NCI-H345 (cell line): ENCODE measurements at places on chromosomes 12 and 14.

- DNase-seq: peak; percentile 28
These were observed 11.2 kb upstream of the PYGL start for GRCh38 chr14:50955373-50956043.

DNA sequence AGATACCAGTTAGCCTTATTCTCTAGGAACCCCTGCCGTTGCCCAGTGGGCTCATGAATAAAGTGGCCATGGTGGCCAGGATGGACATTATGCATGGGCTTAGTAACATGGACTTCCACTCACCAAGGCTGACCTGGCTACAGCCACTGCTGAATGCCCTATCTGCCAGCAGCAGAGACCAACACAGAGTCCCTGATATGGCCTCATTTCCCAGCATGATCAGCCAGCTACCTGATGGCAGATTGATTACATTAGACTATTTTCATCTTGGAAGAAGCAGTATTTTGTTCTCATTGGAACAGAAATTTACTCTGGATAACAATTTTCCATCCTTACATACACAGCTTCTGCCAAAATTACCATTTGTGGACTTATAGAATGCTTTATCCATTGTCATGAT, 16.2 kb upstream of the LPCAT3 start:
- DNase-seq: no peak

- DNase-seq: no peak
These were observed 40.1 kb downstream of the FBXL14 start for GRCh38 chr12:1553987-1554982.

- no peak for DNase-seq
These were observed 81.6 kb downstream of the LLPH start for GRCh38 chr12:66048835-66049537.

DNA sequence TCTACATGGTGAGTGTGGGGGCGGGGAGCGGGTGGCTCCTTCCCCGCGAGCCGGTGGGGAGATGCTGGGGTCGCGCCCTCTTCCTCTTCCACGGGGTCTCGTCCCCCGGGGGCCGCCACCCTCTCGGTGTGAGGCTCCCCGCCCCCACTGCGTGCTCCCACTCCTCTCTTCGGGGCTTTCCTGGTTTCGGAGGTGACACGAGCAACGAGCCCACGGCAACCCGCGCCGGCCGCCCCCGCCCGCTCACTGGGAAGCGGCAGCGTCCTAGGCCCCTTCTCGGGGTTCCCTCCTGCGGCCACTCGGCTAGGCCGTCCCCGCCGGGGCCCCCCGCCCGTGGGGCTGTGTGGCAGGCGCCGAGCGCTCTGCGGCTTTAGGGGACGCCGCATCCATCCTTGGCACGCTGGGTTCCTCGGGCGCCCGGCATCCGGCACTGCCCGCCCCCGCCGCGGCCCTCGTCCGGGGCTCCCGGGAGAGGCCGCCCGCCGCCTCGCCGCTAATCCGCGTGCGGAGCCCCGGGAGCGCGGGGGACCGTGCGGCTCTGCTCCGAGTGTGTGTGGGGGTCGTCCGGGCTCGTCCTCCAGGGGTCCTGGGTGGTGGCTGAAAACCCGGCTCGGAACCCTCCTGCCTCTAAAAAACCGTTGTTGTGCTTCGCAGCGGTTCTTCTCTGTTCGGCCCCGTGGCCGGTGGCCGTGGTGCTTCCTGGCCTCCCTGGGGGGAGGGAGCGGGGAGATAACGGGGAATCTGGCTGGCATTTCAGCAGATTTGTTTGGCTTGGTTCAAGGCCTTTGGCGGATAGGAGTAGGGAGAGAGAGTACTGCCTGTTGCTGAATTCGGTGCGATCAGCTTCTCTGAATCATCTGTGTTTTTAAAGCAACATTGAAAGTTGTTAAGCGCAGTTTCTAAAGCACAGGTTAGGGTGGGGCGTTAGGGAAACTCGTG, 1.0 kb downstream of the PCNX1 start:
- DNase-seq: peak; percentile 39

DNA sequence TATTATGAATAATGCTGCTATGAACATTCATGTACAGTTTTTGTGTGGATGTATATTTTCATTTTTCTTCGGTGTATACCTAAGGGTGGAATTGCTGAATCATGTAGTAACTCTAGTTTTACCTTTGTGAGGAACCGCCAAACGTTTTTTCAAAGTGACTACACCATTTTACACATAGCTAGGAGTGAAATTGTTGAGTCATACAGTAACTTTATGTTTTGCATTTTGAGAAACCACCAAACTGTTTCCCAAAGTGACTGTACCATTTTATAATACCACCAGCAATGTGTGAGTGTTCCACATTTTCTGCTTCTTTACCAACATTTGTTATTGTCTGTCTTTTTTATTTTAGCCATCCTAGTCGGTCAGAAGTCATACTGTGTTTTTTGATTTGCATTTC, 3.1 kb upstream of the TPH2 start:
- DNase-seq: no peak

GRCh38 chr12:47774663-47775062, 1.6 kb downstream of the SLC48A1 start:
- no peak for DNase-seq

- no peak for DNase-seq
These were observed 114.8 kb downstream of the RERGL start for GRCh38 chr12:17975239-17975638.

- DNase-seq: no peak
These were observed 1.8 kb upstream of the RCOR1 start for GRCh38 chr14:102590667-102591099.

DNA sequence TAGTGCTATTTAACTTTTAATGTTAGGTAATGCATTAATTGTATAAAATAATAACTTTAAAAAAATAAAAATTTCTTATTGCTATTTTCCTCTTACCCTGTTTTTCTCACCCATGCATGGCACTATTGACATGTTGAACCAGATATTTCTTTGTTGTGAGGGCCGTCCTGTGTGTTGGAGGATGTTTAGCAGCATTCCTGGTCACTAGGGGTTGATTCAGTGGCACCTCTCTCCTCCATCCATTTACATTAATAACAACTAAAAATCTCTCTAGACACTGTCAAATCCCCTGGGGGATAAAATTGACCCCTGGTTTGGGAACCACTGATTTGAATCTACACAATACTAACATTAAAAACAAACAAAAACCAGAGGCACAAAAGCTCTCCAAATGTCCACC, 147.5 kb upstream of the MIS18BP1 start:
- DNase-seq: no peak

- no peak for DNase-seq
These were observed 41.8 kb downstream of the FMNL3 start for GRCh38 chr12:49665384-49665783.

GRCh38 chr12:115215544-115215943, 531.6 kb upstream of the TBX3 start:
- DNase-seq: no peak

DNA sequence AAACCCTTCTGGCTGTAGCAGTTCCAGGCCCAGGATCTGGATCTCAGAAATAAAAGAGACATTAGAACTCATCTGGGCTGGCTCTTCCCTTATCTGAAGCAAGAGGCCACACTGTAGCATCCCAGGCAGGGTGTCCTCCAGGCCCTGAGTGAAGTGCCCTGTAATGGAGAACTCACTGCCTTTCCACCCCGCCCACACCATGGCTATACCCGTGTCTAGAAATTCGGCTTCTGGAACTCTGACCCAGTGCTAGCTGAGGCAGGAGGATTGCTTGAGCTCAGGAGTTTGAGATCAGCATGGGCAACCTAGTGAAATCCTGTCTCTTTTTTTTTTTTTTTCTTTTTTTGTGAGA, 23.5 kb upstream of the PLEKHG3 start:
- no peak for DNase-seq

GRCh38 chr12:24948420-24948756, 513 bp downstream of the BCAT1 start:
- DNase-seq: no peak

GRCh38 chr12:16158050-16158449, 119.4 kb downstream of the SLC15A5 start:
- no peak for DNase-seq

DNA sequence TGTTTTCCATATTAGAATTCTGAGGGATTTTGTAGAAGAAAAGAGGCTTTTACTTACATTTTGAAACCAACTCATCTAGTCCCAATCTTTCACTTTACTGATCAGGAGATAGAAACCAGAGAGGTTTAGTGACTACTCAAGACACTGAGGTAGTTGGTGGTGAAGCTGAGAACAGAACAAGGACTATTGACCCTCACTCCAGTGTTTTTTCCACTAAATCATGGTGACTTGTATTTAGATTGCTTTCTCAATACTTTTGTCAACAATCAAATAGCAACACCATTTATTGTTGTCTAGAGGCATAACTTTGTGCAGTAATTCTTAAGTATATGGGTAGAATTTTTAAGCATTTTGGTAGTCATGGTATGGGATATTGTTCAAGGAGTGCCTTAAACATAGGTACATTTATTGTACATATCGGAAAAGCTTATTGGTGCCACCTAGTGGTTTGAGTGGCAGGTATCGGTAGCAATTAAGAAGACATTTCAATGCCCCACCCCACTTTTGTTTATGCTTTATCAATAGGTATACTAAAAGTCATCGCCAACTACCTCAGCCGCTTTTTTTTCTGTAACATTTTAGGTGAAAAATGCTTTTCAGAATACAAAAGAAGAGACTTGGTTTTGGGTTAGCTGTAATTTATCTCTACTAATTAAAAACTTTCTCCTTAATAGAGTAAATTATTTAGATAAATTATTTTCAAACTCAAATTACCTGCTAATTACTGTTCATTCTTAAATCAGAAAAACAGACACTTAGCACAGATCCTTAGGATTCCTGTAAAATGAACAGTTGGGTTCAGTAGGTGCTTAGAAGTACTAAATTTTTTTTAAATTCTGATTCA, 47.3 kb upstream of the PAWR start:
- DNase-seq: peak; percentile 74

GRCh38 chr14:96102081-96102856, 63.1 kb downstream of the C14orf132 start:
- no peak for DNase-seq

GRCh38 chr12:108825201-108825950, 32.0 kb downstream of the SSH1 start:
- no peak for DNase-seq

DNA sequence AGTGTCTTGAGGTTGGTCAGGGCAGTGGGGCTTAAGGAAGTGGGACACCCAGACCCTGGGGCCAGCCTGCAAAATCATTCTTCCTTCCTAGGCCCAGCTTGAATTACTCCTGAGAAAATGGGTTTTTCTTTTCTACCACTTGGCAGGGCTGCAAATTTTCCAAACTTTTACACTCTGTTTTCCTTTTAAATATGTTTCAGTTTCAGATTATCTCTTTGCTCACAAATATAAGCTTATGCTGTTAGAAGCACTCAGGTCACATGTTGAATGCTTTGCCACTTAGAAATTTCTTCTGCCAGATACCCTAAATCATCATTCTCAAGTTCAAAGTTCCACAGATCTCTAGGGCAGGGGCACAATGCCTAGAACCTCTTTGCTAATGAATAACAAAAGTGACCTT, 2.9 kb upstream of the LGR5 start:
- no peak for DNase-seq

DNA sequence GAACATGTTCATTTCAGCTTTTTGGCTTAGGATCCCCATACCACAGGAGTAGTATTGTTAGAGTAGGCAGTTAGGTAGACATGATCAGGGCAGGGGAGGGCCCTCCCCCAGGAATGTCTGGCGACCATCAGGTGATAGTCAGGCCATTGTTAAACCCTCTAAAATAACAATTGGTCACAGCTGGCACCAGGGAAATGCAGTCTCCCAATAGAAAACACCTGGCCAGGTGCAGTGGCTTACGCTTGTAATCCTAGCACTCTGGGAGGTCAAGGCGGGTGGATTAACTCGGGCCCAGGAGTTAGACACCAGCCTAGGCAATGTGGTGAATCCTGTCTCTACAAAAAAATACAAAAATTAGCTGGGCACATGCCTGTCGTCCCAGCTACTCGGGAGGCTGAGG, 187.1 kb downstream of the MON2 start:
- DNase-seq: no peak

DNA sequence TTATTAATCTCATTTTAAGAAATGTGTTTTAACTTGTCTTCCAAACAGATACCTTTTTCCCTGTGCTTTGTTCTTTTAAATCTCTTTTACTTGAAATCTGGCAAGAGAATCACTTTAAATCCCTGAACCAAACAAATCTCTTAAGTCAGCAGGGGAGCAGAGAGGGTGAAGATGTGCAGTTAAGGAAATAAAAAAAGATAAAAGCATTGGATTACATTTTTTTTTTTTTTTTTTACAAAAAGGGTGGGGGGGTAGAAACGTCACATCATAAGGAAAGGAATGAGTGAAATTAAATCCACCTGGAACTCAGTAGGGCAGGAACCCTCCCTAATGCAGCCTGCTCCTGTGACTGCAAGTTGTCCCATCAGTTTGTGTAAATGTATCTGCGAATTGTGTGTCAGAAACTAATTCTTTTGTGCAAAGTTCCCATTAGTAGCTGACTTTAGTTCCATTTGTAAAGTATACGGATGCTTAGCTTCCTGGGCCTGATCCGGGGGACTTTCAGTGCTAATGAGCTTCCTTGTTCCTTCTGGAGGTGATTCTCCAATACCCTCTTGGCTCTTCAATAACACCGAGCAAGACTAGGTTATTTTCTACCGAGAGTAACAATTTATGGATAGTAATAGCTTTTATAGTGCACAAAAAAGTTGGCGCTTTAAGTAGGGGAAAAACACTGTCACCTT, 1.5 kb downstream of the TTC6 start:
- DNase-seq: peak; percentile 22
